Activated CD4-positive, alpha-beta T cell treated with anti-CD3 and anti-CD28 coated beads, Interleukin-10, Interleukin-2, amounts not matched to agents 100 ng/mL and 50 ng/mL, durations not matched to agents 16 hours and 8 hours (primary cell): ENCODE measurements at places on chromosomes 6 and 20.

- DNase-seq = no peak
Measured at GRCh38 chr6:106177786-106178185, 91.7 kb downstream of the PRDM1 start.

DNA sequence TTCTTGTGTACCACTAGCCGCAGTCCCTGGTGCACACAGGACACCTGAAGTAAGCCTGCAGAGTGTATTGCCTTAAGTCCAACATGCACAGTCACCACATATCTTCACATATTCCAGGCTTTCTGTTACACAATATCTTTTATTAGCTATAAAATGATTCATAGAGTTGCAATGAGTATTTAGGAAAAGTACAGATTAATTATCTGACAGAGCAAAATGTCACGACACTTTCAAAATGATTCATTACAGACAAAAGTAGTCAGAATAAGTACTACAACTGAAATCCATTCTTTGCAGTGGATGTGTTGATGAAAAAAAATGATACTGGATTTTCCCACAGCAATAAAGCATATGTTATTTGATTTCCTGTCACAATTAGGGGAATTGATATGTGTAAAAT lies 199.5 kb upstream of the ASCC3 start:
- DNase-seq = no peak

- no peak for DNase-seq
Measured at GRCh38 chr6:22001396-22002027, 295.3 kb downstream of the PRL start.

GRCh38 chr20:42276718-42277602 lies 658.8 kb upstream of the CHD6 start:
- DNase-seq = no peak

DNA sequence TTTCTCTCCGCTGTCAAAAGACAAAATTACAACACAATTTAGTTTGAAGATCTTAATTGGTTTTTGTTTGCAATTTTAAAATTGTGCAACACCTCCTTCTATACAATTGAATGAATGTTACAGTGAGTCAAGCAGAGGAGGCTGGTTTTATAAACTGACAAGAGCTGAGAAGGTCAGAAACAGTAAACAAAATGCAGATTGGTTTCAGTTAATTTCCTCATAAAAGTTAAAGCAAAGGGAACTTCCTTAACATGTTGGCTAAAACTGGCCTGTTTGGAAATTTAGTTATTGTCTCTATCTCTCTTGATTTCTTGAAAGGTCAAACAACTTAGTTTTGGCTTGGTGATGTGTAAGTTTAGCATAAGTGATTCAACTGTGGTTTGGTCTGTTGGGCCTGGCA lies 22.2 kb downstream of the KHDC1L start:
- no peak for DNase-seq
